Lower lobe of right lung (tissue), 2 donors: ENCODE measurements at places on chromosomes 4 and X. TPM values are rescaled to one million over a fixed set of nuclear protein-coding genes. Genes with fewer than 3 reads are reported as not detected.

- H3K36me3 ChIP-seq: no peaks in the 10 kb centered on the region
- H3K4me3 ChIP-seq: no peak overlapping the region
- no peak overlapping the region for H3K27ac ChIP-seq
- H3K27me3 ChIP-seq: no peaks in the 10 kb centered on the region
- peaks cover 9% of the 10 kb centered on the region for H3K4me1 ChIP-seq
Observed at GRCh38 chr4:87910795-87911194, 64.7 kb upstream of the SPP1 start.

- H3K4me3 ChIP-seq: no peak overlapping the region
- H3K27ac ChIP-seq: no peak overlapping the region
- no peak for DNase-seq
- no peaks in the 10 kb centered on the region for H3K36me3 ChIP-seq
Observed at GRCh38 chrX:68669094-68669860, 21.8 kb downstream of the STARD8 start.

GRCh38 chr4:158371158-158371557 is 150.5 kb upstream of the RXFP1 start:
- H3K36me3 ChIP-seq: no peaks in the 10 kb centered on the region
- no peak overlapping the region for H3K4me3 ChIP-seq
- DNase-seq: no peak

GRCh38 chrX:123481913-123482851 is 250.7 kb downstream of the THOC2 start:
- H3K27me3 ChIP-seq: no peaks in the 10 kb centered on the region
- no peak for DNase-seq

GRCh38 chr4:55539658-55540057 is 7.1 kb downstream of the CLOCK start:
- no peaks in the 10 kb centered on the region for H3K36me3 ChIP-seq
- no peaks in the 10 kb centered on the region for H3K27me3 ChIP-seq
- H3K4me3 ChIP-seq: no peak overlapping the region

DNA sequence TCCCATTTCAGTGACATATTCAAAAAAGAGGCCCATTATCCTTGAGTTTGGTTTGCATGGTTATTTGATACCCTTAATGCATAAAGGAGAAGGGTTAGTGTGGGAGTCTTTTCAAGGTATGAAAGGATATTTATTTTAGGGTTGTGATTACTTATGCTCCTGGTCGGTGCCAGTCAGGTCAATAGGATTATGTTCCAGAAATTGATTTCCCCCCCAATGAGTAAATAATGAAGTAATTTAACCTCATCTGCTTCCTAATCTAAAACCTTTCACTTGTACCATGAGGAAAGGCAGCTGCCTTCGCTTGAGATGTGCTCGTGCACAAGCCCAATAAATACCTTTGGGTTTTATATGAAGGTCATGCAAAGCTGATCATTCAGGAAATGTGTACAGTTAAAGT is 55.0 kb upstream of the NR0B1 start:
- no peaks in the 10 kb centered on the region for H3K27me3 ChIP-seq
- no peak overlapping the region for H3K27ac ChIP-seq
- no peak for DNase-seq
- H3K4me1 ChIP-seq: no peaks in the 10 kb centered on the region

Gene ZNF674
- 5.6 TPM for total RNA-seq

Gene SHOX
- not detected for total RNA-seq

Gene DUX4
- not detected for total RNA-seq

Gene SHROOM3
- total RNA-seq: 62.0 TPM
